Stimulated activated CD4-positive, alpha-beta T cell treated with anti-CD3 and anti-CD28 coated beads, Interleukin-2, amount 100 ng/mL, for 4 hours (primary cell): ENCODE measurements at places on chromosomes 2 and 18.

DNA sequence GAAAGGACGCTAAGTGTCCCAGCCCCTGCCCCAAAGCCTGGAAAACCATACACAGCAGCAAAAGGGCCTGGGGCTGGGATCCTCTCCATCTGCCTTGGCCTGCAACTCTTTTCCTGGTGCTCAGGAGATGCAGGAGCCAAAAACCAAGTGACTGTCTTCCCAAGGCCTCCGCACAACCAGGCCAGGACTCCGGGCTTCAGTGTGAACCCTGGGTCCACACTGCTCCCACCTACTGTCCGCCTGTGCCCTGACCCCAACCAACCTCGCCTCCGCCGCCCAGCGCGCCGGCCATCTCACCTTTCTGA lies 1.1 kb downstream of the FEV start:
- DNase-seq = no peak

- no peak for DNase-seq
These were observed 71.1 kb upstream of the DSC1 start for GRCh38 chr18:31233621-31234275.

GRCh38 chr2:73963385-73964120 lies 21.2 kb upstream of the TET3 start:
- no peak for DNase-seq

DNA sequence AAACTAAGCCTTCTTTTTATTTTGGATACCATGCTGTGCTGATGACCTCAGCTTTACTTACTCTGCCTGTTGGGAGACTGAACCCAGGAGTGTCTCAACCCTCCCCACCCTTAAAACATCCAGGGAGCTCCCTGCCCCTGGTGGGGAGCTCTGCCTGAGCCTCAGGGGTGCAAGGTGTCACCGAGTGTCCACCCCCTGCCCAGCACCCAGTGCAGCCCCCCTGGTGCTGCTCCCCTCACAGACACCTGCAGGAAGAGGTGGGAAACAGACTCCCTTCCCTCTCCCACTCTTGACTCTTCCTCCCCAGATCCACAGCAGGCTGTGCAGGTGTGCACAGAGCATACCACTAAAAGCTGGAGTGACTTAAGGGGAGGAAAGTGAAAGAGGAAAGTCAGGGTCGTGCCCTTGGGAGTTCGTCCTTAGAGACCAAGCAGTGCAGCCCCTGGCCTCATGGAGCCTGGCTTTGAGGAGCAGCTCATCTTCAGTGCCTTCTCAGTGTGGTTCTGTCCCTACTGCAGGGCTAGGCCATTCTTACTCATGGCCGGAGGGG lies 51.3 kb downstream of the MYO7B start:
- DNase-seq = no peak

DNA sequence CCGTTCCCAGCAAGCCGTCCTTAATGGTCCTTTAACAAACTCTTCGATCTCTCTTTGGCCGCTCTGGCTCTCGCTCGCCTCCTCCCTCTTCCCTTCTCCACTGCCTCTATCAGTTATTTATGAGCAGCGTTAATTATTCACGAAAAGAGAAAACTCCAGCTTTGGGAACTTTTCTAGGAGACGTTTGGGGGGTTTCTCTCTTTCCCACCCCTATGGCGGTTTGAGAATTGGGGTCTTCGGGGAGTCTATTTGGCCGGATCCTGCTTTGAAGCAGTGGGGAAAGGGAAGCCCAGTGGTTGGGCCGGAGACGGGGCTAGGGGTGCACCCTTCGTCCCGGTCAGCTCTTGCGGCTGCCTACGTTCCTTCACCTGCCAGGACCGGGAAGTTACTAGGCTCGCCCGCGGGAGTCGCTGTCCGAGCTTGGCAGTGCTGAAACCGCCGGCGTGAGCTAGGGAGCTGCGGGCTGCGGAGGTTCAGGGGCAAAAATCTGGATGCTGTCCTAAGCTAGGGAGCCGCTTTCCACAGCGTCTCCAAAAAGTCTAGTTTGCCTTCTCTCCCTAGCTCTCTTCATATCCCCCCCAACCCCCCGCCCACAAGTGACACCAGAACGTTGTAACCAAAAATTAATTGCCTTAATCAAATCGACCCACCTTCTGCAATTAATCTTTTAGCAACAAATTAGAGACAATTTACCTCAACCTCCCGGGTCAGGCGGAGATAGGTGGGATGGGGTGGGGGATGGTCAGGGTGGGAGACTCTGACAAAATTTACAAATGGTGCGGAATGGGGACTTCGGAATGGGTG lies 8.9 kb upstream of the SKOR2 start:
- DNase-seq = no peak

DNA sequence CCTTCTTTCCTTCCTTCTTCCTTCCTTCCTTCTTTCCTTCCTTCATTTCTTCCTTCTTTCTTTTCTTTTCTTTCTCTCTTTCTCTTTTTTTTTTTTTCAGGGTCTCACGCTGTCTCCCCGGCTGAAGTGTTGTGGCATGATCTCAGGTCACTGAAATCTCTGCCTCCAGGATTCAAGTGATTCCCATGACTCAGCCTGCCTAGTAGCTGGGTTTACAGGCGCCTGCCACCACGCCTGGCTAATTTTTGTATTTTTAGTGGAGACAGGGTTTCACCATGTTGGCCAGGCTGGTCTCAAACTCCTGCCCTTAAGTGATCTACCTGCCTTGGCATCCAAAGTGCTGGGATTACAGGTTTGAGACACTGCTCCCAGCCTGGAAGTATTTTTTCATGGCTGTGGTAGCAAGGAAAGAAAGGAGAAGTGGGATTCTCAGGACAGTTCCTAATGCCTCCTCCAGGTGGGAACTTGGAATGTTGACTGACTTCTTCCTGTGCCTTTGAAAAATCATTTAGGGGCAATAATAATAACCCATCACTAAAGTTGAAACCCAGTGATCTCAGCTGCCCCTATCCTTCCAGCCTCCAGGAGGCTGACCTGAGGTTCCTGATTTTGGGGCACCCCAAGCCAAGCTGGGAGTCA lies 89.3 kb upstream of the CELF4 start:
- no peak for DNase-seq

GRCh38 chr2:170095380-170095779 lies 82.6 kb upstream of the MYO3B start:
- DNase-seq = no peak

- no peak for DNase-seq
These were observed 262.0 kb downstream of the SLC8A1 start for GRCh38 chr2:40189881-40190280.

DNA sequence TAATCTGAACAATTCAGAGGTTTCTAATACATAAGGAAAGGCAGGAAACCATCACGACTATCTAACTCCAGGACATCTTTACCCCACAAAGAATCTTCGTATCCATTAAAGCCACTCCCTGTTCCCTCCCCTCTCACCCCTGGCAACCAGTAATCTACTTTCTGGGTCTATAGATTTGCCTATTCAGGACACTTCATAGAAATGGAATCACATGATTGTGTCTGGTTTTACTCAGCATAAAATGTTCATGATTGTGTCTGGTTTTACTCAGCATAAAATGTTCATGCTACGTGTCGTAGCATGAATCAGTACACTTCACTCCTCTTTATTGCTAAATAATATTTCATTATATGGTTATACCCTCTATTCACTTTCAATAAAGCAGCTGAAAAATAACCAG lies 11.6 kb downstream of the FECH start:
- no peak for DNase-seq

DNA sequence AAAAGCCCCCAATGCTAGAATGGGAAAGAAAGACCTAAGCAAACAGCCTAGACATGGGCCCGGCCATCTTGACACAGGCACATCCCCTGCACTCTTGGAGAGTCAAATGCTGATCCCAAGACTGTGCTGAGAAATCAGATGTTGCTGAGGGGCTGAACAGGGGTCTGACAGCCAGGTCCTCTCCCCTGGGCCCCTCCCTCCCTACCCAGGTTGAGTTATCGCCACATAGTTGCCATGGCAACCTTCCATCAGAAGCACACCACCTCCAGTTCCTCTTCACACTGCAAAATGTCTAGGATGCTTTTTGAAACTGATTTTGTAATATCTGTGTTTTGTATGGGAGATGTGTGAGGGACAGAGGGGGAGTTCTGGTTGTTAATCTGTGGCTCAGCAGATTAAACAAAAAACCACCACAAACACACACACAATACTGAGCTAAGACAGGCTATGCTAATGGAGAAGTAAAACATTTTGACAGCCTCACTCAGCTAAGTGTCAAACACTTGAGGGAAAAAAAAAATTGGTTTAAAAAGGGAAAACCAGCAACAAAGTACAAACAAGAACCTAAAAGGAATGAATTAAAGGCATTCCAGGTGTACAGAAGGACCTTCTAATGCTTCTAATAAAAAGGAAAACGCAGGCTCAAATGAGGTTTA lies 88.2 kb downstream of the TMEM163 start:
- DNase-seq = no peak

- no peak for DNase-seq
These were observed 48.8 kb upstream of the ITSN2 start for GRCh38 chr2:24409171-24409570.

DNA sequence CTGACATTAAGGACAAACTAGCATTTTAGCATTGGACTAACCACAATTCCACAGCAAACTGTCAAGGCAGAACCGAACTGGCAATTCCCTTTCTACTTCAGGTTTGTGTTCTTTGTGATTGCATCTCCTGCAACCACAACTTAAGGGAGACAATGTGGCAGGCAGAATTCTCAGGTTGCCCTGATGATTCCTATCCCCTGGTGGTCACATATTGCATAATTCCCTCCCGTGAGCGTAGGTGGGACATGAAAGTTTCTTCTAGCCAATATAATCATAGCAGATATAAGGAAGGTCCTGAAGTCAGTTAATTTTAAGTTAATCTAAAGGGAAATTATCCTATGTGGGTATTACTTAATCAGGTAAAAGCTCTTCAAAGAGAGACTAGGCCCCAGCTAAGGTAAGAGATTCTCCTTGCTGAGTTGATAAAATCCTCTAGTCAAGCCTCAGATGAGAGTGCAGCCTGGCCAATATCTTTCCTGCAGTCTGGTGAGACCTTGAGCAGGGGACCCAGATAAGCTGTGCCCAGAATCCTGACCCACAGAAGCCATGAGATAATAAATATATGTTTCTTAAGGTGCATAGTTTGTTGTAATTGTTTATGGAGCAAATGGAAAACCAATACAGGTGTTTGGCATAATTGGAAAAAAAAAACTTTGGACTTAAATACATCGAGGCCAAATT lies 45.9 kb upstream of the TNP1 start:
- DNase-seq = no peak

DNA sequence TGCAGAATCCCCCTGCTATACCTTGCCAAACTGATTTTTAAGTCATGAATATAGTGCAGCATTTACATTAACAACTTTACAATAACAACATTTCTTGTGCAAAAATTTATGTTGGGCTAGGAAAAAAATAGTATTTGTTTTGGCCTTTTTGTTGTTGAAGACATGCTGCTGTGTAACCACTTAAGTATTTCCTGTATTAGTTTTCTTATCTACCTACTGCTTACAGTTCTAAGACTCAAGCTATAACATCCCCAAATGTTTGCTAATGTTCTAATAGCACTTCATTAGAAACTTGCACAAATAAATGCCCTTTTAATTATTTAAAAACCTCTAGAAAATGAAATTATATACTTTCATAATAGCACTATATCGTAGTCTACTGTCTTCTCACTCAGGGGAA lies 154.3 kb upstream of the DOCK10 start:
- DNase-seq = no peak

- no peak for DNase-seq
These were observed 531.9 kb downstream of the TMEM182 start for GRCh38 chr2:103293742-103294077.

DNA sequence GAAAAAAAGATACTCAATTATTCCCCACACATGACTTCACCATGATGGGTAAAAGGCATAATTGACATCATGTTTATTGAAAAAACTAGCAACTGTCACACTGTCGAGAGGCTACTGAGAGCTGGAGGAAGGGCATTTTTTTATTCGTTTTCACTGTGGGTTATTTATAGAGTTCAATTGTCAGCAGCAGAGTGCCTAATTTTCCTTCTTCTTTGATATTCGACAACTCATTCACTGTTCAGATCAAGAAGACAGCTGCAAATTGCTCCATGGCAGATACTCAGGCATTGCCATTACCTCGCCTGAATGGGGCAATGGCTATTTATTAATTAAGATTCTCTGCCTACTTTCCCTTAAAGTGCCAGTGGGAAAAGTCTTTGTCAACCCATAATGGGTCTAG lies 197.5 kb upstream of the NRP2 start:
- DNase-seq = no peak

DNA sequence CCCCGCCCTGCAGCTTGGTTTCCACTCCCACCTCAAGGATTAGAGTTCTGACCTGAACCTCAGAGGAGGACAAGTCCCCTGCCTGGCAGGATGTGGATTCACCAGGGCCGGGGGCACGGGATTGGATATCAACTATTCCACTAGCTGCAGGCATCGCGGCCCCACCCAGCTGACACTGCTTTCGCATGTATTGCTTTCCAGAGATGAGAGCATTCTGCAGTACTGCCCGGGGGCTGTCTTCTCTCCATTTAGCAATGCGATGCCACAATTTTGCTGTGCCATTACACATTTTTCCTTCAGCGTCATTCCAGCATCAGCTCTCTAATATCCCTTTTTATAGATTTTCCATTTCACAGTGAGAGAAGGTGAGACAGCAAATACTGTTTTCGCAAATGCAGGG lies 42.0 kb downstream of the CTIF start:
- no peak for DNase-seq

DNA sequence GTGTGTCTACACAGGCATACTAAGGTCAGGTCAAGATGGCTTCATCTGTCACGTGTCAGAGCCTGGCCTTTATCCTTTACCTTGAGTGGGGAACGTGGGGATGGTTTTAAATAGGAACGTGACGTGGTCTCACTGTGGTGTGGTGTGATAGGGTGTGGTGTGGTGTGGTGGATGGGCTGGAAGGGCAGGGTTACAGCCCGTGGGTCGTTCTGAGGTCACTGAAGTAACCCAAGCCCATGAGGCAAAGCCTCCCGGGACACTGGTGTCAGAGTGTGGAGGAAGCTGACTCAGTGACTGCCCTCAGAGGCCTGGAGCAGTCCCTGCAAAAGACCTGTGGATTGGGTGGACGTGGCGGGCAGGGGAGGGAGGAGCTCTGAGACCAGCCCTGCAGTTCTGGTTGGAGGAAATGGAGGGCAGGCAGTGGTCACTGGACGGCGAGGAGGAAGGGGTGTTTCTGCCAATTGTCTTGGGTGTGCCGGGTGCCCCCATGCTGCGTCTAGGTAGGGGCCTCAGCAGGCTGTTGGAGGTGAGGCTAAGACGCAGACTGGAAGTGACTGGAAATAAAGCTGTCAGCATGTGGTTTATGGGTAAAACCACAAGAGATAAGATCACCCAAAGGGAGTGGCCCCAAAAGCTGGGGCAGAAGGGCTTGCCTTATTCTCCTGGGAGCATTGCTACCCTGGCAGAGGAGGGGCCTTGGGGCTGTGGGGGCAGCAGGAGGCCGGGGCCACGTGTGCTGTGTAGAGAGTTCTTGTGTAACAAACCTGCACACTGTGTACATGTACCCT lies 84.8 kb downstream of the SH3RF3 start:
- DNase-seq = peak; percentile 44

GRCh38 chr18:46621871-46622270 lies 35.1 kb downstream of the LOXHD1 start:
- no peak for DNase-seq

DNA sequence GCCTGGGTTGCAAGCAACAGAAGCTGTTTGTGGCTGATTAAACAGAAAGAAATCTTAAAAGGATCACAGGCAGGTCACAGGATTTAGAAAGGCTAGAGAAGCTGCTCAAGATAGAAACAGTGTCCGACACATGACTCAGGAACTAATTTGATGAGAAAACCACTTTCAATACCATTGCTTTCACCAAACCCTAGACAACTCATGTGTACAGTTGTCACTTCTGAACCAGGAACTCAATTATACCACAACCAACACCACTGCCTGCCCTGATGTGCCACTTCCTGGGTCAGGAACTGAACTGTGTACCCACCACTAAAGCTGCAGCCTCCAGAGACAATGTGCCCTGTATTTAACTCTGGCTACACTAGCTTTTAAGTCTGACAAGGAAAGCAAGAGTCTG lies 56.0 kb downstream of the TMEM247 start:
- no peak for DNase-seq
